Activated CD4-positive, alpha-beta T cell treated with anti-CD3 and anti-CD28 coated beads, Interleukin-2, Interleukin-6, amounts not matched to agents 100 ng/mL and 50 ng/mL, durations not matched to agents 16 hours and 8 hours (primary cell): ENCODE measurements at places on chromosomes 1 and 21.

- no peak for DNase-seq
These were observed 818.0 kb downstream of the LTN1 start for GRCh38 chr21:28174701-28175100.

DNA sequence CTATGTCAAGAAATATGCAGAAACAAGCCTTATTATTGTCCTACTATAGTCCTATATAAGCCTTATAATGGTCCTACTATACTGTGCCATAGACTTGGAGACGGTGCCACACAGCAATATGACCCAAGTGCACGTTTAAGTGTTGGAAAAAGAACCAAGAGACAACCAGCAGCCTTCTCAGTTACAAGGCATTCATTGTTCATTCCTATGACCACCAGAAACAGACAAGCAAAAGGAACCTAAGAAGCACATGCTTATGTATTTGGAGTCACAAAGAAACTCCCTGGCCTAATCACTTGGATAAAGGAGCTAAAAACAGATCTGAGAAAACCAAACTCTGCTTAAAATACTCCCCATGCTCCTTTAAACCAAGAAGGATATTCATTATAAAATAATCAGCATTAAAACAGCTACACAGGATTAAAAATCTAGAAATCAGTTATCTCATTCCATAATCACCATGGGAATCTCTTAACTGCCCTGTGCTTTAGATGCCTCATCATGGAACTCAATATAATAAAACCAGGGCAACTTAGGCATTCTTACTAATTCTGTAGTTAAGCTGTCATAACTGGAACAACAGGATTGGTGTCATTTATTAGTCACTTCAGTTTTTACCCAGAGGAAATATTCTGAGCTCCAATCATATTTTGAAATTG lies 7.0 kb downstream of the COLGALT2 start:
- no peak for DNase-seq

- no peak for DNase-seq
These were observed 142.7 kb downstream of the HIVEP3 start for GRCh38 chr1:41775956-41776585.

DNA sequence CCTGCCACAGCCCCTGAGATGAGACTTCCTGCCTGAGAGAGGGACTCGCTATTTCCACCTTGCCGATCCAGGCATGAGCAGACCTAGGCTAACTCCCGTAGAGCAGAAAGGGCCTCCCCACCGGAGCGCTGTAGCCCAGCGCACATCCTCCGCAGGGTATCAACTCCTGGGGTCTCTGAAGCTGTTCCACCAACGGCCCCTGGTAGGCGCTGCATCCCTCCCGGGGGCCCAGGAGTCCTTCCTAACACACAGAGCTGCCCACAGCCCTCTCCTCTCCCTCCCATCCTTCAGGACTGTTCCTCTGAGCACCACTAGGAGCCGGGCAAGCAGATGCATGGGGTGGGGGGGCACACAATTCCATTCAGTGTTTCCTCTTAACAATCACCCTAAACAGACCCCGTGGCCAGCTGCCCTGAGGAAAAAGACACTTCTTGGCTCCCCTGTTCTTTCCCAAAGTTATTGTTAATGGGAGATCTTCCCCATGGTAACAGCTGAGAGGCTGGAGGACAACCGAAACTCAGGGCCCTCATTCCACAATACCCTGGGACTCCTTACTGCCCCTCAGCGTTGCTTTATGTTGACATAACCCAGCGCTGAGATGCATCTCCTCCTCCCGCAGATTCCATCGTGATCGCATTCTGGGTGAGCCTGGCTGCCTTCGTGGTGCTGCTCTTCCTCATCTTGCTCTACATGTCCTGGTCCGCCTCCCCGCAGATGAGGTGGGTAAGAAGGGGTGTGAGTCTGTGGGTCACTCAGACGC lies 7.5 kb downstream of the MRAP start:
- DNase-seq: no peak

DNA sequence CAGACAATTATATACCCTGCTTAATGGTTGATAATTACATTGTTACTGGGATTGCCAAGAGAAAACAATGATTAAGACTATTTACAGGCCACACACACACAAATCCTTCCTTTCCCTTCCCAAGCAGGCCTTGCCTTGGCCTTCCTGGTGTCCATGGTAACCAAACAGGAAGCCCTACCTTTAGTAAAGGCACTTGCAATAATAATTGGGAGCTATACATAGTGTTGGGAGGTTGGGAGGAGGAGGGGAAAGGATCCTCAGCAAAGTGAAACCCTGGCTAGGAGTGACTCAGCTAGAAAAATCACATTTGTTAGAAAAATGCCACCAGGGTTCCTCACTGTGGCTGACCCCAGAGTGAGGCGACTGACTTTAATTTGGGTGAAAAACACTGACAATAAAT lies 122.3 kb upstream of the ADAR start:
- peak; percentile 31 for DNase-seq

DNA sequence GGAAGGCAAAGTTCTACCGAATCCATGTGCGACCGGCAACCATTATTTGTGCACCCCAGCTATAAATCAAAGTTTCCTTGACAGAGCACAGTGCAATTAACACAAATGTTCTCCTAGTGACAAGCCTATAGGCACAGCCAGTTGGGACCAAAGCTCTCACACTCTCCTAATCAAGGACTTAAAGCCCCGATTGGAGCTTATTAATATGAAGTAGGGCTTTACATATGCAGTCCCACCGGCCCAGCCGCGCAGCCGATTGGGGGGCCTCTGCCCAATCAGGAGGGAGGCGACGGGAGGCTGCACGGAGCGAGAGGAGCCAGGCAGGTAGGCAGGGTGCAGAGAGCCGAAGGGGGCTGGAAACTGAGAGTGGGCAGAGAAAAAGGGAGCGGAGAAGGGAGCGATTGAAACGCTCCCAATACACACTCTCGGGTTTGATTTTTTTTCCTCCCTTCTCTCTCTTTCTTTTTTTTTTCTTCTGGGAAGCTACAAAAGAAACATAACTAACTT lies at the start of gene ESRRG:
TSS of gene ESRRG (minus strand) at position 156 of the 507 bp plus-strand sequence. CDS start at position 26, 130 bp downstream.
- no peak for DNase-seq

- no peak for DNase-seq
These were observed 50.6 kb upstream of the TTC39A start for GRCh38 chr1:51380936-51381335.

- no peak for DNase-seq
These were observed 204.6 kb downstream of the LTN1 start for GRCh38 chr21:28788030-28788429.

- no peak for DNase-seq
These were observed 3.9 kb downstream of the MFN2 start for GRCh38 chr1:11984121-11984520.

DNA sequence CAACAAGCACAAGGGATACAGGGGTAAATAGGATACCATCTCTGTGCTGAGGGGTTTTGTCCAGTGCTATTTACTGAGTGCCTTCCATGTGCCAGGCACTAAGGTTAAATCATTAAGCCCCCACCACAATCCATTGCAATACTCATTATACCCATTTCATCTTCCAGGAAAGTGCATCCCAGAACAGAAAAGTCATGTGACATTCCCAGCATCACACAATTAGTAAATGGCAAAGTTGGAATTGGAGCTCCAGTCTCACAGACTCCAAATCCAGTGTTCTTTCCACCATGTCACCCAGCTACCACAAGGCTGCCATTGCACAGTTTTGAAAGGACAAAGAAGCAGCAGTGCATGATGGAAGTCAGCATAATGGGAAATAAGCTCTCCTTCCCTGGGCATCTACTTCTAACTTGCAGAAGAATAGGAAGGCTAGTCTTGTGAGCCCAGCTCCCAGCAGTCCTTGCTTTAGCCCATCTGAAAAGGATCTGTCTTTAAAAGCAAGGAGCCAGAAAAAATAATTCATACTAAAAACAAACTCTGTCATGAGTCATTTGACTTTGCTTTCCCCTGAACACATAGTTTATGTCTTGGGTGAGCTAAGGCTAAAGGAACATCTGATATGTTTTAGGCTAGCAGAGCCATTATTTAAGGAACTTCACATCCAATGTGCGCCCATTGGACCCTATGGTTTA lies 111.4 kb upstream of the HOOK1 start:
- DNase-seq: no peak

- no peak for DNase-seq
These were observed 165.6 kb downstream of the PHTF1 start for GRCh38 chr1:113593550-113594297.

DNA sequence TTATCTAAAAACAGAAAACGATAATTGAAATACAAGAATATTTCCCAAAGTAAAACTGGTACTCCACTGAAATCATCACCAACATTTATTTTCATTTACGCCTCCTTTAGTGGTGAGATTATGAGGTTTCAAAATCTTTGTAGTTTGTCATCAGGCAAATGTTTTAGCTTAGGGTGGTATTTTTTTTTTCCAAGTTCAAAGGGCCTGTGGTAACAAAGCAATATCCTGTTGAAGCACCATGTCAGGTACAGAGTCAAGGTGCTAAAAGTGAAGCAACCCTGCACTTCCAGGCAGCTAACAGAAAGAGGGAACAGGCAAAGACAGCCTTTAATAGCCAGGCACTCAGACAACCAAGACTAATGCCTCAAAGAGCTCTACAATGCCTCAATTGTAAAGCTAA lies 89.2 kb downstream of the JAK1 start:
- peak; percentile 36 for DNase-seq

DNA sequence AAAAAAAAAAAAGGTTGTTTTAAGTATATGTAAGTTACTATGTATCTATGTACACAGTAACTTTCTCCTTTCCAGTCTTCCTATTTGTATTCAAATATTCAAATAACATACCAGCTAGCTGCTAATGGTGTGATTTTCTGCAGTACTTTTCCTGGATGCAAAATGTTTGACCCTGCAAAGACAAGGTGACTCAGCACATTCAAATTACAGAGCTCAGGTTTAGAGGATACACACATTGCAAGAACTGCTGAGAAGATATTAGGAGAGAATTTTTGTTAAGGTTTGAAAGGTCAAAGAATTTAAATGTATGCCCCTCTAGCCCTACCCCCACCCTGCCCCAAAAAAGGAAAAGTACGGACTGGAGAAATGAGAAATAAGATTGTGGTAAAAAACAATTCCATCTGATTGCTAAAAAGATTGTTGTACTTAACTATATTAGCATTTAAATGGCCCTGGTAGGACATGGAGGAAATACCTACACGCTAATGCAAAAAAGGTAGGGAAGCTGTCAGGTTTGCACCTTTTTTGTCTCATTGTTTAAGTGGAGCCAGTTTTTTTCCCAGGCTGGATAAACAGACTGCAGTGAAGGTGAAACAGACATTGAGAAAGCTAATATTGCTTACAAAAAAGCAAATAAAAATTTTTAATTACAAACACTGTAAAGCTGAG lies 45.6 kb downstream of the ZNF281 start:
- no peak for DNase-seq

DNA sequence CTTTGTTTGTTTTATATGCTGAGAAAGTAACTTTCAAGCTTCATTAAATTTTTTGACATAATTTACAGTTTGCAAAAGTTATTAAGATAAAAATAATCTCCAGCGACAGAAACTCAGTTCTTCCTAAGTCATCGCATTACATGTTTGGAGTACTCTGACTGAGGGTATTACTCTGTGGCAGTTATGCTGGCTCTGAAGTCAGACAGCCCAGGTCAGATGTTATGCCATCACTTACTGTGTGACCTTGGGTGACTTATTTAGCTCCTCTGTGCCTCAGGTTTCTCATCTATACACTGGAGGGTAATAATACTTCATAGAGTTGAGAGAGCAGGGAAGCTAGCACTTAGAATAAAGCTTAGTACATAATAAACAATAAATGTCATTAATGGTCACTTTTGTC lies 26.4 kb downstream of the PRKAA2 start:
- no peak for DNase-seq

- no peak for DNase-seq
These were observed 24.3 kb upstream of the MYBPHL start for GRCh38 chr1:109331113-109331512.

- DNase-seq: no peak
These were observed 18.7 kb upstream of the WARS2 start for GRCh38 chr1:119159111-119159510.

- no peak for DNase-seq
These were observed 585.6 kb downstream of the PLPP3 start for GRCh38 chr1:55993646-55994318.

DNA sequence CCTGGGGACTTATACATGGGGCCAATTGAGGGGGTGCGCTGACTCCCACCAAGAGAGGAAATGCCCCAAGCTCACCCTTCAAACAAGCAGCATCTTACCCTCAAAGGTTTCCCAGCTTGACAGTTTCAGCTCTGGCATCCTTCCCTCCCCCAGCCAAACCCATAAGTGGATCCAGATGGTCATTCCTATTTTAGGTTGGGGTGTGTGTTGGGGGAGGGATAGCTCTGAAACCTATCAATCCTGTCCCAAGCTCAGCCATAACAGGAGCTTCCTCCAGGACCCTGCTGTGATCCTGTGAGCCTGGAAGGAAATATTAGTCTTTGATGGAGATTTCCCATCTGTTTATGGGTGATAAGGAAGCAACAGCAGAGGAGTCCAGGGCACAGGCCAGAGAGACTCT lies 3.4 kb upstream of the TMEM222 start:
- no peak for DNase-seq

DNA sequence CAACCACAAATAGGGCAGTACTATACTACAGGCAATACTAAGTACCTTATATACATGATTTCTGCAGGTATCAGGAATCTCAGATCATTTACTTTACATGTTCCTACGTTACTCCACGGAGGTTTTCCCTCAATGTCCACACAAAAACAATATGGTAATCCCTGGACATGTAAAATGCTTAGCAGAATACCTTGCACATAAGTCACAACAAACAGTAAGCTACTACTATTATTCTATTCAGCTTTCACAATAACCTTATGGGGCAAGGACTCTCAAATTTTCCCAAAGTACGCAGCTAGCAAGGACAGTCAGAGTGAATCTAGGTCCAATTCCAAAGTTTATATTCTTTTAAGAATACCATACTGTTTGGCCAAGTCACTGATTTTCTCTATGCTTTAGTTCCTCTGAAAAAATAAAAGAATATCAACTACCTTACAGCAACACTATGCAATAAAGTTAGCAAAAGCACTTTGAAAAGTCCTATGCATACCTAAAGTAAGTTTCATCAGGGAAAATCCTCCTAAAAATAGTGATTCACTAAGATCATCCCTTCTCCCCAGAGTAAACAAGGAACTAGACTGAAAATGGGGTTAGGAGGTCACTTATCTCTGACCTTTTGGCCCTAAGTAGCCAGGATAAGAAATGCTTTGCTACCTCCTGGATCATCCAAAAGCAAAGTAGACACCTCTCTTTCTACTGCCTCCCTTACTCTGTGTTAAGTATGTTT lies 67.4 kb downstream of the LUZP1 start:
- no peak for DNase-seq

DNA sequence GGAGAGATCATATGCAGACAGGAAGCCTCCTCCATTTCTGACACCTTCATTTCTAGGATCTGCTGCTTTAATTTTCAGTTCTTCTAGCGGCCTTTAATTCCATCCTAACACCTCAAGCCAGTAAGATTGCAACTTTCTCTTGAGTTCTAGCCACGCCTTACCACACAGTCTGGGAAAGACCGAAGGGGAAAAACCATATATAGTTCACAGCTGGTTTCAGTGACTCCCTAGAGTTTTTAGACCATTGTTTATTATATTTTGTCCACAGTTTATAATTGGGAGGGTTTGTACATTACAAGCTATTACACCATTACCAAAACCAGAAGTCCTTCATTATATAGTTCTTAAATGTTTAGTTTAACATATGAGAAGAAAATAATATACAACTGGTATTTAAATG lies 37.5 kb downstream of the DPH5 start:
- DNase-seq: no peak
